ENCODE measurements at places on chromosomes 1 and 21.

- DNase-seq: no peak
Measured at GRCh38 chr21:28875078-28875477, 117.6 kb downstream of the LTN1 start.

DNA sequence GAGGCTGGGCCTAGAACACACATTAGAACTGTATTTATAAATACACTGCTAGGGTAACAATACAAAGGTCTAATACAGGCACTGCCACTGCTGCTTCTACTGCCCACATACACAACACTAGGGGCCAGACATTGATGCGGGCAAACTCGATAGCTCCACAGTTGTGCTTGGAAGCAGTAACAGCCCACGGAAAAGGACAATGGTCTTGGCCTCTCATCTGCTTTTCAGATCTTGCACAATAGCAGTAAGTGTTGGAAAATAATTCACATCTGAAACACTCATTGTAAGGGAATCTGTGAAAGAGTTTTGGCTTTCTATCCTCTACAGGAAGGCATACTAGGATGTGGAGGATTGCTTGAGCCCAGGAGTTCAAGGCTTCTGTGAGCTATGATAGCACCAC is 6.9 kb upstream of the SPOCD1 start:
- DNase-seq: no peak

- no peak for DNase-seq
Measured at GRCh38 chr21:26804895-26805609, 40.2 kb downstream of the ADAMTS1 start.

GRCh38 chr1:150548632-150549495 is at the start of gene ADAMTSL4:
Gene ADAMTSL4, plus strand, starts transcription at chr1:150549408. Its CDS starts 2,881 bp downstream, at chr1:150552289.
- DNase-seq: peak; percentile 28

GRCh38 chr1:58249737-58250586 is 296.6 kb downstream of the OMA1 start:
- DNase-seq: peak; percentile 21

GRCh38 chr1:57262472-57262871 is 161.4 kb downstream of the DAB1 start:
- DNase-seq: no peak

- no peak for DNase-seq
Measured at GRCh38 chr1:155184835-155185782, 11.5 kb downstream of the TRIM46 start.

- no peak for DNase-seq
Measured at GRCh38 chr1:40742363-40743061, 41.1 kb upstream of the KCNQ4 start.

DNA sequence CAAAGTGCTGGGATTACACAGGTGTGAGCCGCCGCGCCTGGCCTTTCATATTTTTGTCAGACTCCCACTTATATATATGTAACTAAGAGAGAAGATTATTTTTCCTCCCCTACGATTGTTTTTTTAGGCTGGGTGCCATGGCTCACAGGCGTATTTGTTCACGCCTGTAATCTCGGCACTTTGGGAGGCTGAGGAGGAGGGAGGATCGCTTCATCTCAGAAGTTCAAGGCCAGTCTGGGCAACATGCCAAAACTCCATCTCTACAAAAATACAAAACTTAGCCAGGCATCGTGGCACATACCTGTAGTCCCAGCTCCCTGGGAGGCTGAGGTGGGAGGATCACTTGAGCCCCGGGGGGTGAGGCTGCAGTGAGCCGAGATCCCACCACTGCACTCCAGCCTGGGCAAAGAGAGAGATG is 23.9 kb upstream of the ITLN2 start:
- no peak for DNase-seq

- DNase-seq: no peak
Measured at GRCh38 chr1:166383635-166384346, 217.0 kb upstream of the FAM78B start.

- DNase-seq: no peak
Measured at GRCh38 chr1:162138112-162138511, 68.6 kb downstream of the NOS1AP start.

GRCh38 chr1:46081206-46081605 is 51.2 kb downstream of the PIK3R3 start:
- no peak for DNase-seq

DNA sequence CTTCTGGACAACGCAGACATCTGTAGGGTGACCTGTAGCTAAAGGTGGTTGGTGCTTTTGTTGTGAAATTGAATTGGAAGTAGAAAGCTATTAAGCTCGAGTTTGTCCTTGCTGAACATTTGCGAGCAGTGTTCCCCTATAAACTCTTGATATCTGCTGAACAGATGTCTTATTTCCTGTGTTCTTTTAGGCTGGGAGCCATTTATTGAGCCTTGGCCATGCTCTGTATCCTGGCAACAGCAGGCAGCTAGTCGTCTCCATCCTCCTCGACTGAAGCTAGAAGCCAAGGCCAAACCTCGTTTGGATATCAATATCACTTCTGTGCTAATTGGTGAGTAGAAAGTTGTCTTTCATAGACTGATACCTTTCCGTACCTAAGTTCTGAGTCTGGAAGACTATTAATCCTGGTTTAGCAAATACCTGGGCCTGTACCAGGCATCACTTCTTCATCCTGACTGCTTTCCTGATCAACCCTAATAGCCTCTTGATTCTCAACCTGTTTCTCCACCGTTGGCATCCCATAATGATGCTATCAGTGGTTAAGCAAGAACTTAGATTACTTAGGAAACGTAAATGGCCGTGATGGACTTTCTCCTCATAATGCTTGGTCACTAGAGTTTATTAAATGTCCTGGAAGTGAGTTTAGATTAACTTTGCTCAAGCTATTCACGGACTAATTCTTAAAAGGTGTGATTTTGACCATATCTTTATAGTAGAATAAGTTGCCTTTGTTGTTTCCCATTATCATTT is 103.4 kb downstream of the VPS13D start:
- DNase-seq: no peak

DNA sequence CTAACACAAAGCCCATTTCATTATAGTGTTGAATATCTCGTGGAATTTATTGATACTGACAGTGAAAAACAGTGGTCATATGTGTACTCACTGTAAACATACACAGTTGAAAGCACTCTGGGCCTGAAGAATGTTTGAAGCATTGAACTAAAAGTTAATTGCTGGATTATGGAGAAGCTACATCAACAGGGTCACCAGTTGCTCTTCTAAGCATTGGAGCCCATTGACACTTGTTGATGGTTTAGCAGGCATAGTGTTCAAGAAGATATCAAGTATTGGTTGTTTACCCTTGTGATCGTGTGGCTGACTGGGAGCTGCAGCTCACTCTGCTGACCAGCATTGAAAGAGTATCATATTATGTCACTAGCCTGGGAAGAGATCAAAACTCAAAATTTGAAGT is 10.3 kb downstream of the ZYG11A start:
- DNase-seq: no peak

DNA sequence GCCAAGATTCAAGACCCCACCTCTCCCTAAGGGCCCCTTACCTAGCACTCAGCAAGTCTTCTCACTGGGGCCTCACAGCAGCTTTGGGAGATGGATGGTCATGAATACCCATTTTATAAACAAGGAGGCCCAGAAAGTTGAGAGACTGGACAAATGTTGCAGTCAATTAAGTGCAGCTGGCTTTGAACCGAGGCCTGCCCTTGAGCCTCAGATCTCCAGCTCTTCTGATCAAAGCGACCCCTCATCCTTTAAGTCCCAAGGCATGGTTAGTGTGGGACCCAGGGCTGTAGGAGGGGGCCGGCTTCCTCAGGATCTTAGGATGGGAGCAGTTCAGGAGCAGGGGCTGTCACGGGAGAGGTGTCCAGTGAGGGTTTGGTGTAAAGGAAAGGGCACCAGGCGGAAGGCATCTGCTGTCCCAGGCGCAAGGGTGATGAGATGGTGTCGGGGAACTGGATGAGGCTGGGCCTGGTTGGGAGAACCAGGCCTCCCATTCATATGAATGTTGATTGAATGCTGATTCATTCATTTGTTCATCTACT is 5.1 kb upstream of the MTFR1L start:
- DNase-seq: no peak

GRCh38 chr1:236149003-236149595 is 6.8 kb downstream of the GPR137B start:
- DNase-seq: no peak

GRCh38 chr1:193237381-193237978 is 51.1 kb upstream of the B3GALT2 start:
- DNase-seq: no peak

DNA sequence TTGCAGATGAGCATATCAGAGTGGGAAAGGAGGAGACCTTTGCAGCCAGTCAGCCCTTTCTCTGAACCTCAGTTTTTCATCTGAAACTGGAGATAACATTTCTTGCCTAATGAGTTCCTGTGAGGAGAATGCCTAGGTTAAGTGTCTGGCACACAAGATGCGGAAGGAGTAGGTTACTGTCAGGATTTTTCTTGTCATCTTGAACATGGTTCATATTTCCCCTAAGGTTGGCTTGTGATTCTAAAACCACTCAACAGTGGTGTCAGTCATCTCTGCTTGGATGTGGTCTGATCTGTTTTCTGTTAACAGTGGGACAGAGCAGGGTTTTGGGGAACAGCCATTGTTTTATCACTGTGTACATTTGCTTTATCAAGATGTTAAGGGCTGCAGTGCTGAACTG is 70.6 kb downstream of the TGFB2 start:
- no peak for DNase-seq

- no peak for DNase-seq
Measured at GRCh38 chr1:34128186-34128889, 36.7 kb downstream of the CSMD2 start.

DNA sequence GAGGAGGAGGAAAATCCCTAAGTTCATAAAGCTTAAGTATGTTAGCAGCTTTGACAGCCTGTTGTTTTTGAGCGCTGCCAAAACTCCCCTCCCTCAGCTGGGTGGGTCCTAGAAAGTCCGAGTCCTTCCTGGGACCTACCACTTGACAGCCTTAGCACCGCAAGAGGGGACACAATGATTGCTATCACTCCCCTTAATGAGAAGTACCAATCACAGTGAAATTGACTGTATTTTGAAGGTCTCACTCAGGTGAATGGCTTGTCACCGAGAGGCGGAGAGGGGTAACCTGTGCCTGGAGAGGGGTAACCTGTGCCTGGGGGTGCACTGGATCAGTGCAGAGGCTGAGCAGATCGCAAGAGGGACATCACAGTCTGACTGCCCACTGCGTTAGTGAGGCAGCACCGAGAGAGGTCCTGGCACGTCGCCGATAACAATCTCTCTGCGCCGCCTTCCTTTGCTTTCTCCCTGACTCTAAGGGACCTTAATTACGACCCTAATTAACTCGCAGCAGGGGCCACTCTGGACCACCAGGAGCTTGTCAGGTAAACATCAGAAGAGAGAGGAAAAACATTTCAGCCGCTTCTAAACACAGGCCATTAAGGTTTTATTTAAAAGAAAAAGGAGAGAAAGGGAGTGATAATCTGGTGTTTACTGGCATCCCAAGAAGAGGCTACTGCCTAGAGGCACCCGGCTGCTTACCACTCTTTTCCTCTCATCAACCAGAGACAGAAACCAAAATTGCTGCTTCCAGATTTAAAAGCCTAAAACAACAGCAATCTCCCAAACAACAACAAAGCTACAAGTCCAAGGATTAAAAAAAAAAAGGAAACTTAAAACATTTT is 25.7 kb upstream of the KCNK1 start:
- DNase-seq: no peak

GRCh38 chr1:28078262-28078661 is 10.1 kb downstream of the EYA3 start:
- DNase-seq: peak; percentile 81

DNA sequence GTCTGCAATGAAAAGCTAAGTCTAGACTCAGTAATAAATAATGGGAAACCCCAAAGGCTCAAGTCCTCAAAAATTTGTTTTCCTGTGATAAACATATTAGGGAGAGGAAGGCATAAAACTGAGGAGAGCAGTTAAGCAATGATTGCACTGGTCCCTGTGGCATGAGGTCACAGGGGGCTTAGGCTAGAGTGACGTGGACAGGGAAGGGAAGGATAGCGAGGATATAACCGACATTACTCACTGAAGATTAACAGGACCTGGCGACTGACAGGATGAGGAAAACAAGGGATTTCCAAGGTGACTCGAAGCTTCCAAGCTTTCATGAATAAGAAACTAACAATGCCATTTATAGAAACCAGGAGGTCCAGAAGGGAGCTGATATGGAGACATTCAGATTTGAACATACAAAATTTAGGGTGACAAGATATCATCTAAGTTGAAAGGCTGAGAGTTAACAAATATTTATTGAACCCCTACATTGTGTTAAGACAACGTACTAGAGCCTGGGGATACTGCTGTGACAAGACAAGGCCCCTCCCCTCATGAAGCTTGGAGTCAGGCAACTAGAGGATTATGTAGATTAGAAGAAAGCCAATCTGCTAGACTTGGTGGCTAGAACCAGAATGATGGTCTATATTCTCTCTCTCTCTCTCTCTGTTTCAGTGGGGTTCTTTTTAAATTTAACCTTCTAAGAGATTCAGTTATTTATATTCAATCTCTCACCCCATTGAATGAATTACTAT is 33.2 kb upstream of the PKN2 start:
- DNase-seq: no peak

DNA sequence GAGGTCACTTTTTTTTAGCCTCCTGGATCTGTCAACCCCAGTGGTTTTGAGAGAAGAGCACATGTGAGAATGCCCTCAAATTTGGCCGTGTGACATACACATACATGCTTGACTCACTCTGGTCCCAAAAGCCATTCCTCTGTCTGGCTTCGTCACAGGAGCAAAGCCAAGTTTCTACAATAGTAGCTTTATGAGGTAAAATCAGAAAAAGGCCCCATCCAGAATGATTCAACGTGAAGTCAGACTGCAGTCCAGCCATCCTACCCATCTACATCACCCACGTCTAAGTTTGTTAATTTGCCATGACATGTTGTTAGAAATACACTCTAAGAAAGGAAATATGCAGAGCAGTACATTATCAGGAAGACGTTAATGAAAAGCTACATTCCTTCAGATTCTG is 245.2 kb downstream of the SDCCAG8 start:
- no peak for DNase-seq

DNA sequence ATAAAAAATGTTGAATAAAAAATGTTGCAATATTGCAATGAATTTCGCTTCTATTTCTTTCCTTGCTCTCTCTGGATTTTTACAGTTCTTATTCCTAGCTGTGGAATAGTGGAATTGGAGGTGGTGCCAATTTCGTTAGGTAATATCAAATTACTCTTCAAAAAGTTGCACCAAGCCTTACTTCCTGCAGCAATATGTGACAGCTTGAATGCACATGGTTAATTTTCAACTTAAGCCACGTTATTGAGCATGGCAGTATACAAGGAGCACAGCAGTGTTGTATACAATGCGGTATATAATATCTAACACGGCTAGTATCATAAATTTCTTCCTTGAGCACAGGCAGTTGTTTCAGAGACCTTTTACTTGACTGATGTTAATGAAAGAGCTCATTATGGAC is 152.5 kb downstream of the NOS1AP start:
- DNase-seq: no peak

DNA sequence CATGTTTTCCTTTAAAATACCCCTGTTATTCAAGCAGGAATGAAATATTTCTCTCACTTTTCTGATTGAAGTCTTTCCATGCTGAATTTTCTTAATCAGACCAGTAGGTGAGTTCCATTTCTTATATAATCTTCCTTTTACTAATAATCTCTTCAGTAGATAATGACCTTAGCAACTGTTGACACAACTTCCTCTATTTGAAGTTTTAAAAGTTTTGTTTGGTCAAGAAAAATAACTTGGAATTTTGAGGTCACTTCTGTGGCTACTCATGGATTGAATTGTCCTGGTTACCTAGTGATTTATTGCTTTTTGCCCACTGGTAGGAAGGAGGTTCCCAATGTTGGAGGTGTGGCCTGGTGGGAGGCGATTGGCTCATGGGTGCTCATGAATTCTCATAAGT is 70.6 kb upstream of the PAXBP1 start:
- no peak for DNase-seq

- peak; percentile 6 for DNase-seq
Measured at GRCh38 chr1:246569248-246570238, 3.3 kb downstream of the CNST start.
